Left lobe of liver (tissue), 2 donors: ENCODE measurements at places on chromosomes 16 and 17. TPM values are rescaled to one million over a fixed set of nuclear protein-coding genes. Genes with fewer than 3 reads are reported as not detected.

- no peak for DNase-seq
Observed at GRCh38 chr17:37829592-37830123, 84.8 kb upstream of the HNF1B start.

The SCGB1C2 gene
- not detected for total RNA-seq

The ALDOC gene
- 46.8 TPM for total RNA-seq

DNA sequence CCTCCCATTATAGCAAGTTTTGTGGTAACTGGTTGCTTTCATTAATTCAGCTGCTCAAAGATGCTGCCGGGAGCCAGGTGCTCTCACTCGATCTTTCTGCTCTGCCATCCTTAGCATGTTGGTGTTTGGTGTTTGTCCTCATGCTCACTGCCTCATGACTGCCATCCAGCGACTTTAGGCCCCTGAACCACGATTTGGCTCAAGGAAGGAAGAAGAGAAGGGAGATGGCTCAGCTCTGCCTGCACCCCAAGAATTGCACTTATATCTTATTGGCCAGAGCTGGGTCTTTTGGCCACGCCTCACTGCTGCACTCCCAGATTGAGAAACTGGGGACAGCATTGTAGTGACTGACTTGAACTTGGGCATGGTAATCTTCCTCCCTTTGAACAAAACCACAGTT lies 52.7 kb downstream of the ARSG start:
- no peak for DNase-seq

- DNase-seq = no peak
Observed at GRCh38 chr17:74380959-74381808, 13.9 kb downstream of the GPR142 start.
